ENCODE measurements at places on chromosomes 2 and 18.

- DNase-seq = no peak
Observed at GRCh38 chr18:11665146-11665545, 23.9 kb upstream of the GNAL start.

DNA sequence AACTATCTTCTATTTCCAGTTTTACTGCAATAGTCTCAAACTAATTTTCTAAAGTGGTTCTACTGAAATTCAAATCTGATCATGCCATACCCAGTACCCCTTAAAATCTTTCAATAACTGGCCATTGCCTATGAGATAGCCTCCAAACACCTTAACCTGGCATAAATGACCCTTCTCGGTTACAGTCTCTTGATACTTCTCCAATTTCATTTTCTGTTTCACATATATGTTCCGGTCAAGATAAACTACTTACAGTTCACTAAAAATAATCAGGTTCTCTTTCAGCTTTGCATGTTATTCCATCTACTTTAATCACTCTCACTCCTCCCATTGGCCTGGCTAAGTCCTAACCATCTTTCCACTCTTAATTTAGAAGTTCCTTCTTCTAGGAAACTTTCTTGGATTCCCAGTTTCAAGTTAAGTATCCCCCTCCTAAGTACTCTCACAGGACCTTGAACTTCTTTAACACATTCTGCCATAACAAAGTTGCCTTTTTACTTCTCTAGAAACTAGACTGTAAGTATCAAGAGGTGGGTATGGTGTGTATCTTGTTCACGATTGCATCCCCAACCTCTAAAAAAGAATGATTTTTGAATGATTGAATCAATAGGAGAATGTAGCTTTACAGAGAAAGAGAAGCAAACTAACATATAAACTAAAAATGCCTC lies 110.2 kb upstream of the RBBP8 start:
- DNase-seq = no peak

DNA sequence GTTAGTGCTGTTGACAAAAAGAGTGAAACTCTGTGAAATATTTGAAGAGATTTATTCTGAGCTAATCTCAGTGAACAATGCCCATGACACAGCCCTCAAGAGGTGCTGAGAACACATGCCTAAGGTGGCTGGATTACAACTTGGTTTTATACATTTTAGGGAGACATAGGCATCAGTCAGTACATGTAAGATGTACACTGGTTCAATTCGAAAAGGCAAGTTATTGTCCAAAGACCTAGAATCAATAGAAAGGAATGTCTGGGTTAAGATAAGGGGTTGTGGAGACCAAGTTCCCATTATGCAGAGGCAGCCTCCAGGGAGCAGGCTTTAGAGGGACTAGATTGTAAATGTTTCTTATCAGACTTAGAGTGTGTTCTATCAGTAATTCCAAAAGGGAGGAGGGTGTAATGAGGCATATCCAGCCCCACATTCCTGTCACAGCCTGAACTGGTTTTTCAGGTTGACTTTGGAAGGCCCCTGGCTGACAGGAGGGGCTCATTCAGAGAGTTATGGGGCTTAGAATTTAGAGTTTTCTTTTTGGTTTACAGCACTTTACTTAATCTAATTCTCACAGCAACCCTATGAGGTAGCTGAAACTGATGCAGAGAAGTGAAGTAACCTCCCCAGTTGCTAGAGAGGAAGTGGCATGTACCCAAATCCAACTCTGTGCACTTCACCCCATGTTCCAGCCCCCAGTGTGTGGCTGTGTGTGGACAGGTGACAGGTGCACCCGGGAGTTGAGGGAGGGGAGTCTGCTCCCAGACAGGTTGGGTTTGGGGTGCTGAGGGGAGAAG lies 28.3 kb upstream of the ASAP2 start:
- no peak for DNase-seq

DNA sequence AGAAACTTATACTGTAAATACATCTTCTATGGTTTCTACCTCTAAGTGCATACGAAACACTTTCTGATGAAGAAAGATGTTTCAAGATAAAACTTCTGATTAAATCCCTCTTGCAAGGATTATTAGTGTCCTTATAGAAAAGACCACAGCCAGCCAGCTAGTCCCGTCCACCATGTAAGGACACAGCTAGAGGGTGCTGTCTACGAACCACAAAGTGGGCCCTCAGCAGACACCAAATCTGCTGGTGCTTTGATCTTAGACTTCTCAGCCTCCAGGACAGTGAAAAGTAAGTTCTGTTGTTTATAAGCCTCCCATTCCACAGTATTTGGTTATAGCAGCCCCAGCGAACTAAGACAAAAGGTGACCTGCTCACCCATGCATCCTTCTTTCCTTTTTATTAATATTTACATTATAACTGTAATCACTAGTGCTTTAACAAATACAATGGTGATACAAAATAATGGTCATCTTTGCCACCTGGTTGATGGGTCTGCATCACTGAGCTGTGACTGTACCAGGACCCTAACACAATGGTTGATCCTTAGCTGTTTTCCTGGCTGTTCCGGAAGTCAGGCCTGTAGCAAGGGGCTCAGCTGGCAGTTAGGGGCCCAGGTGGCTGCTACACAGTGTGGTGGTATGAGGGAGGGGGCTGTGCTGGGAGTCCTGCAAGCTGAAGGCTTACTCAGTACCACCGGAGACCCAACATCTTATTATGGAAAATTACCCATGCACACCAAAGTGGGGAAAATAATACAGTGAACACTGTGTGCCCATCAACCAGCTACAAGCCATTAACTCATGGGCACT lies 108.5 kb upstream of the SMAD7 start:
- DNase-seq = no peak

- no peak for DNase-seq
Observed at GRCh38 chr2:201349601-201350000, 7.5 kb downstream of the FLACC1 start.

GRCh38 chr2:50650403-50650810 lies 381.5 kb downstream of the NRXN1 start:
- no peak for DNase-seq

DNA sequence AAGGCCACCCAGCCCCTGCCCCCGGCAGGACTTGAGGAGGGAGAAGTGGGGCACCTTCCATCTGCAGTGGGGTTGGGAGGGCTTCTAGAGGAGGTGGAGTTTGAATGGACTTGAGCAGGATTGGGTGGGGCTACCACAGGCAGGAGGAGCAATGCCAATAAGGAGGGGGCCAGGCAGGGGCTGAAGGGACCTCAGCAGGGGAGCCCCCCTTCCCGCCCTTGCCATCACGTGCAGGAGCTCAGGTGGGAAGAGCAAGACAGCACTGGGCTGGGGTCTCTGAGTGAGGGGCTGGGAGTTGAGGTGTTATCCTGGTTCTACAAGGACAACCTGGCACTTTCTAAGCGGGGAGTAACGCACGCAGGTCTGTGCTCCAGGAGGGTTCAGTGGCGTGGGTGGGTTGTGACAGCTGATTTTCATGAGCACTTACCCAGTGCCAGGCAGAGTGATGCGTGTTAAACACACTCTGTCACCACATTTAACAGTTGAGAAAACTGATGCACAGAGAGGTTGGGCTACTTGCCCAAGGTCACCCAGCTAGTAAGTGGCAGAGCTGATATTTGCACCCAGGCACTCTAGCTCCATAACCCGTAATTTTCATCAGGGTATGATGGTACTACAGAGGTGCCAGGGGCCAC lies 4.8 kb downstream of the CHRND start:
- DNase-seq = no peak

GRCh38 chr2:33441235-33441810 lies 35.1 kb upstream of the RASGRP3 start:
- DNase-seq = peak; percentile 2

DNA sequence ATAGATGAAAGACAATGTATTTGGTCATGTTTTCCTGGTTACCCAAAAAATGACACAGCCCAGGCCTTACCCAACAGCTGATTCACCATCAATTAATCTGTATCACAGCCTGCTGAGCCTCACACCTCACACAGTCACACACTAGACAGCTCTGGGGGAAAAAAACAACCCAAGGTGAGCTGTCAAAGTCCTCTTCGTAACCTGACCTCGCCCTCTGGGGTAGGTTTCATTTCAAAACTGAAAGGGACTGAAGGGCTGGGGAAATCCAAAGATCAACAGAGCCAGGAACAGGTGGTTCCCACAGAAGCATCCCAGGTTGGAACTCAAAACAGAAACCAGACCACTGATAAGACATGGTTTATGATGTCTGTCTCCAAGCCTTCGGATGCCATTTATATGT lies 18.2 kb upstream of the PCBP1 start:
- peak; percentile 64 for DNase-seq

DNA sequence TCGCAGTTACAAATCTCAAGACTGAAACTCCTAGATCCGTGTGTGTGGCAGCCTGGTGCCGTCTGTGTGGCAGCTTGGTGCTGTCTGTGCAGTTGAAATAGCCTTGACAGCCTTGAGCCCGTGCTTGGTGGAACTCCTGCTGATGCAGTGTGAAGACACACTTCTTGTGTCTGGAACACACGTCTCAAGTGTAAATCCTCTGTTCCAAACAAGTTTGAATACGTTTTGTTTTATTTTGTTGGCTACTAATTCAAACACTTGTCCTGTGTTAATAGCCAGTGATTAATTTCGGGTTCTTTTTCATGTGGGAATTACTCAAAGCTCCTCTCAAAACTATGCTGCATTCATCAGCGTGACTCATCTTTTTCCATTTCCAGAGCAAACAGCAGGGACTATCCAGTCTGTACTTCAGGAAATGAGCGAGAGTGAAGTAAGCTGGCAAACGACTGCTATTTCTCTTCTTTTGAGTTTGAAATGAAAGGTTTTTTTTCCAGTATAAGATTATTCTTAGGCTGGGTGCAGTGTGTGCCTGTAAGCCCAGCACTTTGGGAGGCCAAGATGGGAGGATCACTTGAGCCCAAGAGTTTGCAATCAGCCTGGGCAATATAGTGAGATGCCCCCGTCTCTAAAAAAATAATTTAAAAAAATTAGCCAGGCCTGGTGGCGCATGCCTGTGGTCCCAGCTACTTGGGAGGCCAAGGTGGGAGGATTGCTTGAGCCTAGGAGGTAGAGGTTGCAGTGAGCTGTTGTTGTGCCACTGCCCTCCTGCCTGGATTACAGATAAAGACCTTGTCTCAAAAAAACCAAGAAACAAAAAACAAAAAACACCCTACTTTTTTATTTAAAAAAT lies 152.9 kb downstream of the SPP2 start:
- no peak for DNase-seq

DNA sequence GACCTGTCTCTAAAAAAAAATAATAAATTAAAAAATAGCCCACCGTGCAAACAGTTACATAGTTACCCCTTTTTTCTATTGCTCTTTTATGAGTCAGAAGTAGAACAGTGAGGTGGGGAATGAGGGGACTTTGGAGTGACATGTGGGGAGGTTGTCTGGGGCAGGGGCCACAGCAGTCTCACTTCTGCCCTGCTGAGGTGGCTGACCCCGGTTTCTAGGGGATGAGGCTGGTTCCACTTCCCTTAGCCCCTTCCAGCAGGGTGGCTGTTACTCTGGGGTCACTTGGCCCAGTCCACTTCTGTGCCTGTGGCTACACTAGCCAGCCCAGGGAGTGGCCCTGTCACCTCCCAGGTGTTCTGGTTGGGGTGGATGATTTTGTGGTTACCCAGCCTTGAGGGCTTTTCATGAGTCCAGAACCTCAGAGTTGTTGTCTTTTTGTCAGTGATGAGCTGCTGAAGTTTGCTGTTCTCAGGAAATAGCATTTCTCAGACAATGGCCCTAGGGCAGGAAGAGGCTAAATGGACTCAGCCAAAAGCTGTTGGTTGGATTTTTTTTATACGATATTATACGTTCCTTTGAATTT lies 28.0 kb upstream of the SCLY start:
- DNase-seq = no peak

- DNase-seq = no peak
Observed at GRCh38 chr18:4748975-4749374, 293.9 kb upstream of the DLGAP1 start.

GRCh38 chr2:180662941-180663471 lies 317.4 kb upstream of the UBE2E3 start:
- DNase-seq = no peak

GRCh38 chr18:9082711-9083510 lies 19.6 kb upstream of the NDUFV2 start:
- no peak for DNase-seq

DNA sequence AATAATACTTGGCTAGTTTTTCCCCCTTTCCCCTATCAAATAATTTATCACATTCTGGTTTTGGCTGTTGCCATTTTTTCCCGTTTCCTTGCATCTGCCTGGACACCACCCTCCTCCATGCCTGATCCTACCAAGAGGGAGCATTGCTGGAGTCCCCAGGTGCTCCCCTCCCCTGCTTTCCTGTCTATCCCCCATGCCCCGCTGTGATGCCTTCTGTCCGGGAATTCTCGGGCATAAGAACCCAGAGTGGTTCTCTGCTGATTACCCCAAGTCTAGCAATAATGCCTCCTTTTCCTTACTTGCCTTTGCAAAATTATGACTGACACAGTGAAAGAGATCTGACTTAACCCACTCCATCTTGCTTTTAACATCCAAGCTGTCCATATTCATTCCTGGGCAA lies 248.0 kb upstream of the PXDN start:
- no peak for DNase-seq

- no peak for DNase-seq
Observed at GRCh38 chr2:189698020-189698887, 23.8 kb downstream of the ANKAR start.

DNA sequence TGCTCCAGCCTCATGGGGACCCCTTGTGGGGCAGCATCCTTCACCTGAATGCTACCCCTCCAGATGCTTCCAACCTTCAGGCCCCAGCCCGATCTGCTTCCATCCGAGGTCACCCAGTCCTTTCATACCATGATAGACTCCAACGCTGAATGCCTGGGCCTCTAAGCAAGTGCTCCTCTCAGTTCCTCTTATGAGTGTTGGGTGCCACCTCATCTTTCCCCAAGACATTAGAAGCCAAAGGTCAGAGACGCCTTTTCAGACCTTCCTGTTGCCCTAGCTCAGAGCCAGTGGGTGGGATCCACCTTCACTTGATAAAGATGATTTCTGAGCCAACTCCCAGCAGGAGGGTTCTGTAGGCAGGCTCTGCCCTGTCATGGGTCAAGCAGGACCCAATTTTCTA lies 174.5 kb upstream of the MGAT5 start:
- no peak for DNase-seq

DNA sequence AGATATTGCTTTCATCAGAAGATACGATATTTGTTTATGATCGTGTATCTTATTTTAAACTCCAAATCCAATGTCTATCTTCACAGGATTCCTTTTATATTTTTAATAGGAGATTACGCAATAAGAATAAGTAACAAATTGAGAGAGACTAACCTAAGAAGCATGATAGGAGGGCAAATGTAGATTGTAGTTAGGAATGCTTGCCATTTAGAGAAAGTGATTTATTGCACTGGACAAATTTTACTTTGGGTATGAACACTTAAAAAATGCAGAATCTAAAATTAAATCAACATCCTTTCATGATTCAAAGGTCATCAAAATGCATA lies 563.4 kb upstream of the POU3F3 start:
- no peak for DNase-seq

DNA sequence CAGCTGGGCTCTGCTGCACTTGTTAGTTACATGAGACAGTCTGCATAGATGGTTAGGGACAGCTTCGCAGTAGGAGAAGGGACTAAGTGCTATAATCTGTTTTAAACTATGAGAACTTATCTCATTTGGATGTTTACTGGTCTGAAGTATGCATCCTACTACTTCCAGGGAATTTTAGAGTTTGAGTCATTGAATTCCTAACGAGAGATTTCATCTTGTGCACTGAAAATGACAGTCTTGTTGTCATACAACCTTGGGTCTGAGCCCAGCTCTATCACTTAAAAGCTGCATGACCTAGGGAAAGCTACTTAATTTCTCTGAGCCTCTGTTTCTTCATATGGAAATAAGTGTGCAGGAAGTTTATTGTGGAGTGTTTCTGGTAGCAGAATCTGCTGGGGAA lies 78.4 kb downstream of the TRIM43 start:
- DNase-seq = no peak

Data from NK-92 treated with Interleukin-12 subunit alpha and Interleukin-12 subunit beta, amount 100 ng/mL, for 24 hours (cell line).